T1000 (cell line): ENCODE measurements at places on chromosomes 4 and X.

DNA sequence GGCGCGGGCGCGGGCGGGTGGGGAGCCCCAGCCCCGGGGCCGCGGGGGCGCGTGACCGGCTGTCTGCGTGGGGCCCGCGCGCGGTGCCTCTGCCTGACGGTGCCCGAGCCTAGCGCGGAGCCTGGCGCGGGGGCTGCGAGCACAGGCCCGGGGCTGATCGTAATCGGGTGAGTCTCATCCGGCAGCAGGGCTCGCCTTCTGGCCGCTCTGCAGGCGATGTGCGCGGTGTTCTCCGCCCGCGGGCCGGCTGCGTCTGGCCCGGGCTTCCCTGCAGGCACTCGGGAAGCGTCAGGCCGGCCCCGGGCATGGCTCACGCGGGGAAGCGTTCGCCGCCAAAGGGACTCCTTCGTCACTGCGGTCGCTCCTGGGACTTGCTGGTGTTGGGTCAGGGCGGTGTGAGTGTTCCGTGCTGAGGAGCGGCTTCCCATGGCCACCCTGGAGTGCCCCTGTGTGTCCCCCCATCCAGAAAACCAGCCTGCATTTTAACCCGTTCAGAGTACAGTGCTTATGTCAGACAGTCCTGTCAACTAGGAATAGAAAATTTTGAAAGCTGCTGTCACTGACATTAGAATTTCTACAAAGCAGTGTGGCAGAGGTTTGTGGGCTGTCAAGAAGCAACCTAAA is 40.6 kb downstream of the FAM149A start:
- no peak for DNase-seq

- no peak for DNase-seq
Observed at GRCh38 chrX:5907207-5907606, 321.5 kb downstream of the NLGN4X start.

- no peak for DNase-seq
Observed at GRCh38 chr4:131309628-131310027, 1839.5 kb upstream of the PCDH10 start.

GRCh38 chrX:68193786-68194185 is 239.5 kb downstream of the OPHN1 start:
- DNase-seq, result no peak

GRCh38 chrX:112645774-112646173 is 34.0 kb downstream of the LHFPL1 start:
- DNase-seq, result no peak

DNA sequence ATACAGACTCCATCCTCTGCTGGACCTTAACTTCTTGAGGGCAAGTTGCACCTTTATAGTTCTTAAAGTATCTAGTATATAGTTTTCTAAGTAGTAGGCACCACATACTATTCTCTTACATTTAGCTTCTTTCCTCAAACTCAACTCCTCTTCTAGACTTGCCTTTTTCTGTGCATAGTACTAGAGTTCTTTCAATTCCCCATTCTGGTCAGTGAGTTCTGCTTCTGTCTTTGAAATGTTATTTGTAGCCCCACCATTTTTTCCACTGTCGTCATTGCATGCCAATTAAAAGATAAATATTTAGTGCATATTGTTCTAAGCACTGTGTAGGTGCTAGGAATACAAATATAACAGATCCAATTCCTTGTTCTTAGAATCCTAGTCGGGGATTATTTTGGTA is 31.6 kb downstream of the CDKL5 start:
- DNase-seq, result no peak

GRCh38 chr4:105122350-105122749 is 24.3 kb upstream of the TET2 start:
- DNase-seq, result peak; percentile 12
